KG1 (cell line): ENCODE measurements at places on chromosomes 7 and 10.

DNA sequence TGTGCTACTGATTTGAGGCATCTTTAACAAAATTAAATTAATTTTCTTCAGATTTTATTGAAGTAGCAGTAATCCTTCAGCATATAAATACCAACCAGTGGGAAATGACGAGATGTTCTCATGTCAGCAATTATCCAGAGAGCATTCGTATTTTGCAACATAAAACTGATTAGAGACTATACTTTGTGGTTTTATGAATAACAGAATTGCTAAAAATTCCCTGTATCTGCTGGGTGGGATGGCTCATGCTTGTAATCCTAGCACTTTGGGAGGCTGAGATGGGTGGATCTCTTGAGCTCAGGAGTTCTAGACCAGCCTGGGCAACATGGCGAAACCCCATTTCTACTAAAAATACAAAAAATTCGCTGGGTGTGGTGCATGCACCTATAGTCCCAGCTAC is 56.9 kb downstream of the ATAD1 start:
- no peak for DNase-seq

GRCh38 chr7:101108330-101108857 is 18.5 kb upstream of the SERPINE1 start:
- DNase-seq, result no peak

GRCh38 chr10:46543466-46544377 is 12.7 kb downstream of the GPRIN2 start:
- DNase-seq, result no peak

DNA sequence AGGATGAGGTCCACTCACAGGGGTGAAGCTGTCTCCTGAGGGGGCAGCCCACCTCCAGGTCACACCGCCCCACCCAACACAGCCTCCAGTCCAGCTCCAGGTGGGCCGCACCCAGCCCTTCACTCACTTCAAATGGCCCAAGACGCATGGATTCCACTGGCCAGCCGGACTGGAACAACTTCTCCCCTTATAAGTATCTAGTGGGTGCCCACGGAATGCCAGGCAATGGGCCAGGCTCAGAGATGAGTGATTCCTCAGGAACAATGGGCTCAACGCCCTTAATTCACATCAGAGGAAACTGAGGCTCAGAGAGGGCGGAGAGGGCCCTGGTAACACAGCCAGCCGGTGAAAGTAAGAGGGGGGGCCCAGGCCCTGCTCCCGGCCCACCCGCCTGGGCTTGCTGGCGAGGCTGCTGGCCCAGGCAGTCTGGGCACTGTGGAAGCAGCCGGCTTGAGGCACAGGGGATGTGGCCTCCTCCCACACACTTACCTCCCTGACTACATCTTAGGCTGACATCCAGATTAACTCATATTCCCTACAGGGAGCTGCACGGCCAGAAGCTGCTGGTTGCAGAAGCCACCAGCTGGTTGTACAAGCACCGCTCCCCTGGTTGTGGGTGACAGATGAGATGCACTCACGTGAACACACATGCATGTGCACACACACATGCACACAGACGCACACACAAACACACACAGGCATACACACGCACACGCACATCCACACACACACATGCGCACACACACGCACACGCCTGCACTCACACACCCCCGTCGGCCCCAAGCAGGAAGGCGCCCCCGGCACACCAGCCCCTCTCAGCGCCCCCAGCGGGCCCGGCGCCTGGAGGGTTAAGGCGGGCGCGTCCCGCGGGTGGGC is 1.0 kb upstream of the FAM20C start:
- no peak for DNase-seq

GRCh38 chr10:293636-294035 is 158.4 kb downstream of the ZMYND11 start:
- DNase-seq, result no peak

DNA sequence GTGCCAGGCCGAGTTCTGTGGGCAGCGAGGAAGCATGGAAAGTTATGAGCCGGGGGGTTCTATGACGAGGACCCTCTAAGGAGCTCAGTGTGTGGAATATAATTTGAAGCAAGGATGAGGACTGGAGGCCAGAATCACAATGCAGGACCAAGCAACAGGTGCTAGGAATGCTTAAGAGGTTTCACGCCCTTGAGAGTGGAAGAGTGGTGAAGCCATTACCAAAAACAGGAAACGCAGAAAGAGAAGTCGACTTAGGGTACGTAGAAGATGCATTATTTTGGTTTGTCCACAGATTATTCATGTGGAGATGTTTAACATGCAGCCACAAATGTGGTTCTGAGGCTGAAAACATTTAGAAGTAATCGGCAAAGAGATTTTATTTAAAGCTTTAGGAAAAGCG is 78.7 kb downstream of the PIP4K2A start:
- no peak for DNase-seq

DNA sequence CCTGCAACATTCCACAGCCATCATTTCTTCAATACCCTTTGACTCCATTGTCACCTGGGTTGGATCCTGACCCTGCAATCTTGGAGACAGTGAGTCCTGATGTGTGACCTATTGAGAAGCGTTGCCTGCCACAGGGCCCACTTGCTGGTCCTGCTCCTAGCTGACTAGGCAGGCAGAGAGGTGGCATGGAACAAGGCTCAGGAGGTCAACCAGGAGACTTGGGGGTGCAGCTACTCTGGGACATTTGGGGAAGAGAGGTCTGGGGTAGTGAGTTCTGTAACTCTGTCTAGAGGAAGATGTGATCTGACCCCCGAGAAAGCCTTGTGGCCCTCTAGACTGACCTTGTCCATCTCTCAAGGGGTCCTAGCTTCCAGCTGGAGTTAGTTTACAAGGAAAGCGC is 1.8 kb downstream of the ZMIZ2 start:
- DNase-seq, result no peak

DNA sequence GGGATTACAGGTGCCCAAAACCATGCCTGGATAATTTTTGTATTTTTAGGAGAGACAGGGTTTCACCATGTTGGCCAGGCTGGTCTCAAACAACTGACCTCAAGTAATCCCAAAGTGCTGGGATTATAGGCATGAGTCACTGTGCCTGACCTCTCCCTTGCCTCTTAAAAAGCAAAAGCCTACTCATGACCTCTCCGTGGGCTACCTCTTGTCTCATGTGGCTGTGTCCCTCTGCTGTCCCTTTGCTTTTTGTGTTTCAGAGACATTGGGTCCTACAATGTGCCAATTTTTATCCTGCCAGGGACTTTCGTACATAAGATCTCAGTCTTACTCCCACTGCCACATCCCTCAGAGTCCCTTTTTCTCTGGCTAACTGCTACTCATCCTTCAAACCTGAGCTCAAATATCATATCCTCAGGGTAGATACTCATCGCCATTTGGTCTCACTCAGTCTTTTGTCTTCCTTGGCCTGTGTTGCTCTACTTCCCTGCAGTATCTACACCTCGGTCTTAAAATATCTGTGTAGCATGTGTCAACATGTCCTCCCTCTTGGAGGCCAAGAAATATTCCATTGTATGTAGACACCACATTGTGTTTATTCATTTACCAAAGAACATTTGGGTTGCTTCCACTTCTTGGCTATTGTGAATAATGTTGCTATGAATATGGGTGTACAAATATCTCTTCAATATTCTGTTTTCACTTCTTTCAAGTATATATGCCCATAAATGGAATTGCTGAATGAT is 465.0 kb upstream of the KLF6 start:
- no peak for DNase-seq

GRCh38 chr7:52917982-52918578 is 117.4 kb upstream of the POM121L12 start:
- DNase-seq, result no peak

DNA sequence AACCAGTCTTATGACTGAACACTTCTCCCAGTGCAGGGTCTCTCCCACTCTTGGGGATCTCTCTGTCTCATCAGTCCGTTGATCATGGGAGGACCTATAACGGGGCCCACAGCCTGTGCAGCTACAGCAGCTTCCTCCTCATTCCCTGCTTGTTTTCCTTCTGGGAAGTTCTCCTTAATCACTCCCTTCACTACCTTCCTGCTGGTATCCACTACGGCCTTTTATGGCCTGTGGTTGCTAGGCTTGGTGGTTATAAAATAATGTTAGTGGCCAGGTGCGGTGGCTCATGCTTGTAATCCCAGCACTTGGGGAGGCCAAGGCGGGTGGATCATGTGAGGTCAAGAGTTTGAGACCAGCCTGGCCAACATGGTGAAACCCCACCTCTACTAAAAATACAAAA is 3.5 kb upstream of the ZNF282 start:
- DNase-seq, result no peak
